ENCODE measurements at places on chromosomes 16 and 17. TPM values are rescaled to one million over a fixed set of nuclear protein-coding genes. Genes with fewer than 3 reads are reported as not detected.

DNA sequence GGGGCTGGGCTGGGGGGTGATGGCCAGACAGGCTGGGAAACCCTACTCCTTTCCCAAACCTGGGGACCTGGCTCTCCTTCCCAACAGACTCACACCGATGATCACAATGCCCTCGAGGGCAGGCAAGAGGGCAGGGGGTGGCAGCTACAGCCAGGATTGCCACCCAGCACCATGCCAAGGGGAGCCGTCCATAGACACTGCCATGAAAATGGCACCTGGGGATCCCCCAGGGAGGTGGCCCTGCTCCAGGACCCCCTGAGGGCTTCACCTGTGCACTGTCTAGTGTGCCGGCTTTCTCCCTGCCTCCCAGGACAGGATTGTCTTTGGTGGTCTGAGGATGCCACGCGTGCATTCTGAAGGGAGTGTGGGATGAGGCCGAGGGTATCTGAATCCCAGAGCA, 24.6 kb downstream of the RPH3AL start:
- no peak overlapping the region for H3K27ac ChIP-seq
- H3K27me3 ChIP-seq: no peaks in the 10 kb centered on the region
- no peaks in the 10 kb centered on the region for H3K36me3 ChIP-seq
- peaks cover 35% of the 10 kb centered on the region for H3K4me1 ChIP-seq

- no peak overlapping the region for H3K27ac ChIP-seq
- no peaks in the 10 kb centered on the region for H3K4me1 ChIP-seq
- no peaks in the 10 kb centered on the region for H3K36me3 ChIP-seq
- no peaks in the 10 kb centered on the region for H3K27me3 ChIP-seq
- H3K4me3 ChIP-seq: no peak overlapping the region
- DNase-seq: no peak
These were observed 15.6 kb downstream of the GAA start for GRCh38 chr17:80116921-80117380.

Gene ITGAD
- not detected for total RNA-seq

Gene CEMP1
- total RNA-seq: 1.3 TPM

DNA sequence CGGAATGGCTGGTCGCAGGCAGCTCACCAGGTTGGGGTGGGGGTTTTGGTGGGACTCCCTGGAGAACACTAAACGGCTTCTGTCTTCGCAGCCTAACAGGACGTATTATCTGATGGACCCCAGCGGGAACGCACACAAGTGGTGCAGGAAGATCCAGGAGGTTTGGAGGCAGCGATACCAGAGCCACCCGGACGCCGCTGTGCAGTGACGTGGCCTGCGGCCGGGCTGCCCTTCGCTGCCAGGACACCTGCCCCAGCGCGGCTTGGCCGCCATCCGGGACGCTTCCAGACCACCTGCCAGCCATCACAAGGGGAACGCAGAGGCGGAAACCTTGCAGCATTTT, 59.7 kb downstream of the PDPK1 start:
- H3K36me3 ChIP-seq: peaks cover 14% of the 10 kb centered on the region
- no peak overlapping the region for H3K4me3 ChIP-seq
- no peaks in the 10 kb centered on the region for H3K4me1 ChIP-seq
- H3K27me3 ChIP-seq: no peaks in the 10 kb centered on the region

DNA sequence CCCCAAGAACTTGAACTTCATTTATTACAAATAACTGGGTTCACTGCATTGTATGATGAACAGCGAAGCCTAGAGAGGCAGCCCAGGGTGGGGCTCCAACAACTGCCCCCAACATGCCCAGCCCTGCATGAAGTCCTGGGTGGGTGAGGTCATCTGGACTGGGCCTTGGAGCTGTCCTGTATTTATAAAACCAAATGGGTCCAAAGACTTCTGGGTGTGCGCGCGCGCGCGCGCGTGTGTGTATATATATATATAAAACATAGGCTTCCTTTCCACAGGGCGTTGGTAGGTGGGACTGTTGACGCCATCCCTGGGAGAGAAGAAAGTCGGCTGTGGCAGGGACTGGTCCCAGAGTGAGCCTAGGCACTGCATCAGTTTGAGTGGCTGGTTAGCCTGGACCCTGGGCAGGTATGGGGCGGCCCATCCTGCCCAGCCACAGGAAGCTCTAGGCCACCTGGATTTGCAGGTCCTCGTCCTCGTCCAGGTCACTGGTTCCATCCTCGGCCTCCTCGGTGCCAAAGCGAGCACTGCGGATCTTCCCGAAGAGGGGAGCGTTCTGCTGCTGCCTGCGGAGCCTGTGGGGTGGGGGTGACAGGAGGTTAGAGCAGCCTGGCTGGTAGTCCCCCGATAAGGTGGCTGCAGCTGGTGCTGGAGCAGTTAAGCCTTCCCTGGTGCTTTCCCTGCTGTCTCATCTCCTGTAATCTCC, 23.9 kb downstream of the CCDC102A start:
- H3K4me3 ChIP-seq: no peak overlapping the region
- H3K4me1 ChIP-seq: no peaks in the 10 kb centered on the region
- H3K36me3 ChIP-seq: no peaks in the 10 kb centered on the region
- no peak for DNase-seq
- H3K27me3 ChIP-seq: no peaks in the 10 kb centered on the region

Gene NPIPA5
- total RNA-seq: 13.2 TPM

DNA sequence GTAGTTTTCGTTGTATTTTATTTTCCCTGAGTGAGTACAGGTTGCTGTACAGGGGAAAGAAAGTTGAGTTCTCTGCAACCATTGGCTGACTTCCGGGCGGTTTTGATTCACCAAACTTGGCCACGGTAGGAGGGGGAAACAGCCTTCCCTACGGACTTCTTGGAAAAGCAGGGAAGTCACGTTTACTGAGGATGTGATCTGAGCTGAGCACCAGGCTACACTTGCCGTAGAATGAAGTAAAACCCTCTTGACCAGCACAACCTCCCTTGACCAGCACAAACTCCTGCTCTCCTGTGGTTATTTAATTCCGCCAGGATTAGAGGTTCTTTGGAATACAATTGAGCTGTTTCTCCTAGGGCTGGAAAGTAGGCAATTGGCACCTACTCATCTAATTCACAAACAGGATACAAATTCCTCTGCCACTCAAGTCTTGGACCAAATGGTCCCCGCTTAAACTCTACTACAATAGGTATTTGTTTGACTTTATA, 242.0 kb upstream of the RBFOX1 start:
- DNase-seq: no peak
- no peak overlapping the region for H3K27ac ChIP-seq
- H3K4me3 ChIP-seq: no peak overlapping the region
- H3K27me3 ChIP-seq: no peaks in the 10 kb centered on the region
- H3K36me3 ChIP-seq: no peaks in the 10 kb centered on the region

Gene DHX58
- total RNA-seq: 19.1 TPM

Gene KRTAP1-5
- not detected for total RNA-seq

Gene TRIM72
- total RNA-seq: not detected

DNA sequence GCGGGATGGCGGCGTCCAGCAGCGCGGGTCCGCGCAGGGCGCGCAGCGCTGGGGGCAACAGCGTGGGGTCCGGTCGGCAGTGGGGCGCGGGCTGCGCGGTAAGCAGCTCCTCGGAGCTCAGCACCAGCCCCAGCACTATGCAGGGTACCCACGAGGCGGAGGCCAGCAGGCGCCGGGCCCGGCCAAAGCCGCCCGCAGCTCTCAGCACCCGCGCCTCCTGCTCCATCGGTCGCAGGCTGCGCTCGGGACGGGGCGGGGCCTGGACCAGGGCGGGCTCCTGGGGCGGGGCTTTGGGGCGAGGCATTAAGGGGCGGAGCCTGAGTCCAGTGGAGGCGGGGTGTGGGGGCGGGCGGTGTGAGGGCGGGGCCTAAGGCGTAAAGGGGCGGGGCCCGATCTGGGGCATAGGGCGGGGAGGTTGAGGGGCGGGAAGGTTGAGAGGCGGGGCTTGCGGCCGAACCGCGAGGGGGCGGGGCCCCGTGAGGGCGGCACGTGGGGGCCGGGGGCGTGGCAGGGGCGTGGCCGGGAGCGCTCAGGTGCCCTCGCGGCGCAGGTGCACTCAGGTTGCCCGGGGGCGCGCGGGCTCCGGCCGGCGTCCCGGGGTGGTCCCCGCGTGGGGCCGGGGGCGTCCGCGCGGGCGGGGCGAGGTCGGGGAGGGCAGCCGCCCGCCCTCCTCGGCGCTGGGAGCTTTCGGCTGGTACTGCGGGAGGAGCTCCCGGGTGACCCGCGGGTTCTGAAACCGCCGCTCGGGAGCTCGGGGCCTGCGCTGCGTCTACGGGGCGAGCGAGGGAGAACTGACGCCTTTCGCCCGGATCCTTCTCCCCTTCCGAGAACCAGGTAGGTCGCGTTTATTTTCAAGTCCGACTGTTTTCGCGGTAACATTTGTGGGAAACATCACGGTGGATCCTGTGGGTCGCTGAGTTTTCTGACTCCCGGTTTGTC, 1.4 kb upstream of the SLC22A31 start:
- H3K36me3 ChIP-seq: no peaks in the 10 kb centered on the region
- peak; percentile 93 for DNase-seq
- peaks cover 21% of the 10 kb centered on the region for H3K4me1 ChIP-seq
- H3K4me3 ChIP-seq: no peak overlapping the region
- H3K27me3 ChIP-seq: peaks cover 12% of the 10 kb centered on the region

DNA sequence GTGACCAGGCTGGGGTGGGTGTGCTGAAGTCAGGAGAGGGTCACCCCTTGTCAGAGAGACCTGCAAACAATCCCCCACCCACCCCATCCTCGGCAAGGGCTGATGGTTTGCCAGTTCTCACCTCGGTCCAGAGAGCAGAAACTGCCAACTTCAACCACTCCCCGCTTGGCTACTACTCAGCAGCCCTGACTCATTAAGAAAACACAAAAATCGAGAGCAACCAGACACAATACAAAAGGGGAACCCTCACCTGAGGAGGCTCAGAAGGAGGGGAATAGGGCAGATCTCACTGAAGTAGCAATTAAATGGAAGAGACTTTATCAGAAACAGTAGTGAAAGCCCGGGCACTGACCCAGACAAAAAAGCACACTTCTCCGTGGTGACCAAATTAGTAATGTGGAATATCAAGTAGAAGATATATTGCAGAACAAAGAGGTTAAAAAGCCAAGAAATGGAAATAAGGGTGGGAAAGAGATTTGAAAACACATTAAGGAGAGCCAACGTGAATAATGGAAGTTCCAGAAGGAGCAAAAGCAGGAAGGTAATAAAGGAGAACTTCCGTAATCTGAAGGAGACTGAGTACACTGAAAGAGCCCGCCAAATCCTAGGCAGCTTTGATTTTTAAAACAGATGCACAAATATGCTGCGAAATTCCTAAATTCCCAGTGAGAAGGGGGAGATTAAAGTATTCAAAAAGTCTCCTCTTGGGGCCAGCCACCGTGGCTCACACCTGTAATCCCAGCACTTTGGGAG, 23.6 kb downstream of the CENPV start:
- no peaks in the 10 kb centered on the region for H3K27me3 ChIP-seq
- H3K36me3 ChIP-seq: no peaks in the 10 kb centered on the region
- H3K4me1 ChIP-seq: no peaks in the 10 kb centered on the region
- H3K4me3 ChIP-seq: no peak overlapping the region
- no peak for DNase-seq
- no peak overlapping the region for H3K27ac ChIP-seq
